ENCODE measurements at places on chromosomes 3 and 15. TPM values are rescaled to one million over a fixed set of nuclear protein-coding genes. Genes with fewer than 3 reads are reported as not detected.

Gene RTP4
- total RNA-seq, result 3.1 TPM

- DNase-seq, result no peak
- H3K4me3 ChIP-seq, result no peak overlapping the region
- no peaks in the 10 kb centered on the region for H3K36me3 ChIP-seq
- H3K4me1 ChIP-seq, result no peaks in the 10 kb centered on the region
- no peaks in the 10 kb centered on the region for H3K27me3 ChIP-seq
These were observed 52.8 kb downstream of the ATP8B4 start for GRCh38 chr15:50066202-50066601.

Gene KLHDC8B
- total RNA-seq, result 27.3 TPM

DNA sequence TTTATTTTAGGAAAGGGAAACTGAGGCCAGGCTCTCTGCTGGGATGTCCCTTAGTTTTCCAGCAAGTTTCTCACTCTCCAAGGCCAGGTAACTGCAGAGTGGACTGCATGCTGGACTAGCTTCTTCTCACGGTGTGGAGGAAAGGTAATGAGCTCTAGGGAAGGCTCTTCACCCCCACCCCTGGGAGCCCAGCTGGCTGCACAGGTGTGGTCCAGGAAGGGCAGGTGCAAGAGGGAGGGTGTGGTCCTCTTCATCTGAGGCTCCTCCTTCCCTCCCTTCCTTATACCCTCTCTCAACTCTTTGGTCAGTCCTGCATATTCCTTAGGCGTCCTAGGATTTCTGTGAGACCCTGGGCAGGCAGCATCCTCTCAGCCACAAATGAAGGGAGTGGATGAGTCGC lies 33.9 kb downstream of the RNU5B-1 start:
- no peaks in the 10 kb centered on the region for H3K4me1 ChIP-seq
- no peak for DNase-seq
- no peaks in the 10 kb centered on the region for H3K36me3 ChIP-seq
- no peak overlapping the region for H3K4me3 ChIP-seq
- no peak overlapping the region for H3K27ac ChIP-seq
- peaks cover 12% of the 10 kb centered on the region for H3K27me3 ChIP-seq

DNA sequence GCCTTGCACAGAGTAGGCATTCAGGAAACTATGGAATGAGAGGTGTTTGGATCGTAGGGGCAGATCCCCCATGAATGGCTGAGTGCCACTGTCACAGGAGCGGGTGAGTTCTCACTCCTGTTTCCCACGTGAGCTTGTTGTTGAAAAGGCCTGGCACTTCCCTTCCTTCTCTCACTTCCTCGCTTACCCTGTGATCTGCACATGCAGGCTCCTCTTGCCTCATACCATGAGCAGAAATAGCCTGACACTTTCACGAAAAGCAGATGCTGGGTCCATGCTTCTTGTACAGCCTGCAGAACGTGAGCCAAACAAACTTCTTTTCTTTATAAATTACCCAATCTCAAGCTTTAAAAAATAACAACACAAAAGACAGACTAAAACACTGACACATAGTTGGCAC lies 55.4 kb downstream of the AGBL1 start:
- H3K4me1 ChIP-seq, result no peaks in the 10 kb centered on the region
- H3K4me3 ChIP-seq, result no peak overlapping the region
- no peak overlapping the region for H3K27ac ChIP-seq
- no peaks in the 10 kb centered on the region for H3K27me3 ChIP-seq
- H3K36me3 ChIP-seq, result no peaks in the 10 kb centered on the region

GRCh38 chr3:29427266-29428103 lies 146.6 kb downstream of the RBMS3 start:
- no peaks in the 10 kb centered on the region for H3K27me3 ChIP-seq
- no peaks in the 10 kb centered on the region for H3K36me3 ChIP-seq
- H3K4me3 ChIP-seq, result no peak overlapping the region
- H3K27ac ChIP-seq, result no peak overlapping the region

DNA sequence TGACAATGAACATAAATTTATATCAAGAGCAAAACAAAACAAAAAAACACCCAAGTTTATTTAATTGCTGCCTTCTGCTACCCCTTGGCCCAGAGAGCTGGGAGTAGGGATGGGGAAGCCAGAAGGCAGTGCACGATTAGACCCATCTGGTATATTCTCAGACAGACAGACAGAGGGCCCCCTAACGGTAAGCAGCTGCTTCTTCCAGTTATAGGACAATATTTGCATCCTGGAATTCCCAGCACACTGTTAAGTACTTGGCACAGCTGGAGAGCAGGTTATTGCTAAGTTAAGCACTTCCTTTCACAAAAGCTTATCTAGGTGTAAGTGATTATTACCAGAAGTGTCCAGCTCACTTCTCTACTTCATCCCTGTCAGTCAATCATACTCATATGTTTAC lies 39.3 kb downstream of the C2CD4B start:
- peak; percentile 20 for DNase-seq
- H3K27ac ChIP-seq, result no peak overlapping the region
- no peaks in the 10 kb centered on the region for H3K36me3 ChIP-seq
- H3K4me3 ChIP-seq, result no peak overlapping the region
- H3K27me3 ChIP-seq, result no peaks in the 10 kb centered on the region

GRCh38 chr3:121894301-121894990 lies at the start of gene SLC15A2:
Gene SLC15A2, plus strand, starts transcription at chr3:121894401. Its CDS starts 76 bp downstream, at chr3:121894477.
- H3K4me1 ChIP-seq, result no peaks in the 10 kb centered on the region
- H3K36me3 ChIP-seq, result no peaks in the 10 kb centered on the region
- no peak within 1 kb of the TSS for H3K4me3 ChIP-seq
- no peak for DNase-seq
- no peak within 1 kb of the TSS for H3K27ac ChIP-seq

DNA sequence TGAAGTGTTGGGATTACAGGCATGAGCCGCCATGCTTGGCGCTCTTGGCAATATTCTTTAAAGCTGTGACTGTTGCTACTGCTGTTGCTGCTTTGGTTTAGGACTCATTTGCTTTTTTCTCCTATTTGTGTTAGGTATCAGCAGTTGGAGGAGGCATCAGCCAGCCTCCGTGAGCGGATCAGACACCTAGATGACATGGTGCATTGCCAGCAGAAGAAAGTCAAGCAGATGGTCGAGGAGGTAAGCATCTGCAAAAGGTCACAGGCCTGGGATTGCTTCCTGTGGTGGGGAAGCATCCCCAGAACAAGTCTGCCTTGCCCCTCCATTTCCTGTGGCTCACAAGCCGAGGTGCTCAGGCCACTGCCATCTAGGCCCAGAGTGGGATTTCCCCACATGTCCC lies 47.6 kb downstream of the MYZAP start:
- peaks cover 12% of the 10 kb centered on the region for H3K27me3 ChIP-seq
- no peaks in the 10 kb centered on the region for H3K36me3 ChIP-seq
- no peak overlapping the region for H3K27ac ChIP-seq
- H3K4me3 ChIP-seq, result no peak overlapping the region

- H3K36me3 ChIP-seq, result no peaks in the 10 kb centered on the region
- H3K27ac ChIP-seq, result no peak overlapping the region
- H3K27me3 ChIP-seq, result no peaks in the 10 kb centered on the region
- peaks cover 35% of the 10 kb centered on the region for H3K4me1 ChIP-seq
- H3K4me3 ChIP-seq, result no peak overlapping the region
These were observed 85.5 kb downstream of the LIPC start for GRCh38 chr15:58517252-58517681.

- no peaks in the 10 kb centered on the region for H3K36me3 ChIP-seq
- no peak overlapping the region for H3K27ac ChIP-seq
- no peaks in the 10 kb centered on the region for H3K27me3 ChIP-seq
- DNase-seq, result no peak
- peaks cover 25% of the 10 kb centered on the region for H3K4me1 ChIP-seq
- no peak overlapping the region for H3K4me3 ChIP-seq
These were observed 65.5 kb downstream of the SSUH2 start for GRCh38 chr3:8579096-8579495.

DNA sequence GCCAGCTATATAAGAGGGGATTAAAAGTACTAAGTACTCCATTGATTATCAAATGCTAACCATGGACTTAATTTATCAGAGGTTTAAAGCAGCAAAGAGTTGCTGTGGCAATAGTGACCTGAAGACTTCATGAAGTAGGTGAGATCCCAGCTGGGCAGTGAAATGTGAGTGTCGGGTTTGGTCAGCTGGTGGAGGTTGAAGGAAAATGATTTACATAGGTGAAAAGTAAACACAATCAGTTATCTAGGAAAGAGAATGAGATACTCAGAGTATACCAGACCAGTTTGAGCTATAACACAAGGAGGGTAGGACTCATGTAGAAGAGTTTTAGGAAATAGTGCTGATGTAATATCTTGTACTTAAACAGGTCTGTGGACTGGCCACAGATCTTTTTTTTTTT lies 16.5 kb upstream of the FBXO22 start:
- H3K27ac ChIP-seq, result no peak overlapping the region
- H3K36me3 ChIP-seq, result peaks cover 18% of the 10 kb centered on the region
- no peak for DNase-seq
- H3K4me3 ChIP-seq, result no peak overlapping the region
- H3K4me1 ChIP-seq, result peaks cover 9% of the 10 kb centered on the region
- no peaks in the 10 kb centered on the region for H3K27me3 ChIP-seq

DNA sequence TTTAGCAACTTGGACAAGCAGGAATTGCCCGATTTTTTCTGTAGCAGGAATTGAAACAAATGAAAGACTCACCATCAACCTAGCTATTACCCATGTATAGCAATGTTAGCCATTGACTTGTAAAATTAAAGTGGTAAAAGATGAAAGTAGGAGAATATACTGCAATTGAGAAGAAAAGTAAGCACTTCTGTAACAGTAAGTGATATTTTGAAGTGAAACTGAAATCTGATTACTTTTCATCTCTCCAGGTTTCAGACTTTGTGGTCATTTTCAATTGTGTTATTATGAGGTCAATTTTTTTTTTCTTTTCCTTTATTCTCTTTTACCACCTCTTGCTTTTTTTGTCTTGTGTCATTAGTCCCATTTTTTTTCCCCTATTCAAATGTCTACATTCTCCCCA lies 1078.2 kb downstream of the ZPLD1 start:
- no peak overlapping the region for H3K27ac ChIP-seq
- H3K36me3 ChIP-seq, result no peaks in the 10 kb centered on the region
- no peak for DNase-seq

- H3K4me1 ChIP-seq, result peaks cover 27% of the 10 kb centered on the region
- no peaks in the 10 kb centered on the region for H3K36me3 ChIP-seq
- H3K27ac ChIP-seq, result no peak overlapping the region
- no peak overlapping the region for H3K4me3 ChIP-seq
These were observed 121.7 kb downstream of the LIPC start for GRCh38 chr15:58553365-58553918.

GRCh38 chr15:27784107-27784506 lies 315.0 kb downstream of the OCA2 start:
- no peak overlapping the region for H3K27ac ChIP-seq
- H3K36me3 ChIP-seq, result no peaks in the 10 kb centered on the region
- no peaks in the 10 kb centered on the region for H3K27me3 ChIP-seq
- DNase-seq, result no peak
- no peaks in the 10 kb centered on the region for H3K4me1 ChIP-seq

- no peak overlapping the region for H3K27ac ChIP-seq
- H3K36me3 ChIP-seq, result no peaks in the 10 kb centered on the region
- H3K4me3 ChIP-seq, result no peak overlapping the region
- H3K27me3 ChIP-seq, result no peaks in the 10 kb centered on the region
- DNase-seq, result no peak
- peaks cover 20% of the 10 kb centered on the region for H3K4me1 ChIP-seq
These were observed 27.2 kb upstream of the EDEM1 start for GRCh38 chr3:5160321-5160720.

- no peaks in the 10 kb centered on the region for H3K36me3 ChIP-seq
- no peak overlapping the region for H3K4me3 ChIP-seq
- no peaks in the 10 kb centered on the region for H3K4me1 ChIP-seq
- no peaks in the 10 kb centered on the region for H3K27me3 ChIP-seq
These were observed 1078.4 kb downstream of the ROBO1 start for GRCh38 chr3:78689378-78689777.

- no peak overlapping the region for H3K4me3 ChIP-seq
- no peaks in the 10 kb centered on the region for H3K27me3 ChIP-seq
- H3K36me3 ChIP-seq, result peaks cover 26% of the 10 kb centered on the region
These were observed 53.9 kb downstream of the COPS2 start for GRCh38 chr15:49101536-49101935.

DNA sequence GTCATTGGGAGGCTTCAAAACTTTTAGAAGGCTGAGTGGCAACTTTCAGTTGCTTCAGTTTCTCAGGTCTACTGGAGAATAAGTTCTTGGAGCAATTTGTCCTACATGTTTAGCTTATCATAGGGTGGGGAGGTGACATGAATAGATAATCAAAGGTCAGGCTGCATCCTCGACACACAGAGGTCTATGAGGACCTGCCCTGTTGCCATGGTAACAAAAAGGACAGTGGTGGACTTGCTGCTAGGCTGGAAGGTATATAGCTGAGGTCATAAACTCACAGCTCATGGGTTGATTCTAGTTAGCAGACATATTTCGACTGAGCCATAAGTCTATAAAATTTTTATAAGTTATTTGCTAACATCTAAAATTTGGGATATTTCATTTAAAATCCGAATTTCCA lies 267.0 kb downstream of the THRB start:
- DNase-seq, result no peak
- no peak overlapping the region for H3K27ac ChIP-seq
- H3K27me3 ChIP-seq, result no peaks in the 10 kb centered on the region
- no peaks in the 10 kb centered on the region for H3K36me3 ChIP-seq
- H3K4me1 ChIP-seq, result peaks cover 10% of the 10 kb centered on the region

DNA sequence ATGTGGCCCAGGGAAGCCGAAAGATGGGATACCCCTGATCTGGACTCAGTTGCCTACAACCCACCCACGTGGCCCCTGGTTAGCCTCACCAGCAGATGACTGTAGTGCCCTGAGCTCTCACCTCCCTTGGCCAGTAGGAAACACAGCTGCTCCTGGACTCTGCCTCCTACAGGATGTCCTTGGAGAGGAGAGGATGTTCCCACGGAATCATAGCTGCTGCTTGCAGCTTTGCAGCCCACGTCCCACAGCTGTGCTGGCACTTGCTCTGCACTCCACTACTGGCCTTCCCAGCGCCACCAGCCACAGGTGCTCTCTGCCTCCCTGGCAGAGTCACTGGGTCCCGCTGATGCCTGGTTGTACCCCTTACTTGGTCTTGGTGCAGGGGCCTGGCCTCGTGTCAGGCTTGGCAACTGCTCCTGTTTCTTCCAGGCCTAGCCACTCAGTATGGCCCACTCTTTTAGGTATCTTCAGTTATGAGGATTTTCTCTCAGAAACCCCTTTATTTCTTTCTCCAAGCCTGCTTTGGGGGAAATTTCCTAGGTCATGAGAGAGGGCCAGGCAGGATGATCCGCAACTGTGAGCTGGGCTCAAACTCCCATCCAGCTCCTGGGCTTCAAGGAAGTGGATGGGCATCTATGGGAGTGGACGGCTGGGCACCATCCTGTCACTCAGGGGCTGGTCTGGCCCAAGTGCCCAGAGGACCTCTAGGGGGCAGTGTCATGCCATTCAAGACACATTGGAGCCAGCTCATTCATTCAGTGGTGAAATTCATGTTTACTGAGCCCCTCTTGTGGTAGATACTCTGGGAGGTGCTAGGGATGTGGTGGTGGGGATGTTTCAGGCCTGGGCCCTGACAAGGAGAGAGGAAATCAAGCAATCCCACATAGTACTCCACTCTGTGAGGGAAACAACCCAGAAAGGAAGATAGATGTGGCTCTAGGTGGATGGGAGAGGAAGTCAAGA lies 16.2 kb upstream of the VILL start:
- H3K4me3 ChIP-seq, result no peak overlapping the region
- H3K27ac ChIP-seq, result no peak overlapping the region
- H3K4me1 ChIP-seq, result peaks cover 8% of the 10 kb centered on the region
- peaks cover 19% of the 10 kb centered on the region for H3K36me3 ChIP-seq
- DNase-seq, result no peak
- H3K27me3 ChIP-seq, result no peaks in the 10 kb centered on the region

- no peaks in the 10 kb centered on the region for H3K27me3 ChIP-seq
- no peak for DNase-seq
- no peak overlapping the region for H3K4me3 ChIP-seq
- H3K27ac ChIP-seq, result no peak overlapping the region
These were observed 15.0 kb upstream of the GNAI2 start for GRCh38 chr3:50221051-50221410.
